Central memory CD4-positive, alpha-beta T cell (primary cell): ENCODE measurements at places on chromosomes 1 and 21.
A peak's percentile ranks its signal among the peaks of the same experiment; 100 is the strongest.

- no peak for DNase-seq
These were observed 700 bp upstream of the CACNA1S start for GRCh38 chr1:201112926-201113325.

DNA sequence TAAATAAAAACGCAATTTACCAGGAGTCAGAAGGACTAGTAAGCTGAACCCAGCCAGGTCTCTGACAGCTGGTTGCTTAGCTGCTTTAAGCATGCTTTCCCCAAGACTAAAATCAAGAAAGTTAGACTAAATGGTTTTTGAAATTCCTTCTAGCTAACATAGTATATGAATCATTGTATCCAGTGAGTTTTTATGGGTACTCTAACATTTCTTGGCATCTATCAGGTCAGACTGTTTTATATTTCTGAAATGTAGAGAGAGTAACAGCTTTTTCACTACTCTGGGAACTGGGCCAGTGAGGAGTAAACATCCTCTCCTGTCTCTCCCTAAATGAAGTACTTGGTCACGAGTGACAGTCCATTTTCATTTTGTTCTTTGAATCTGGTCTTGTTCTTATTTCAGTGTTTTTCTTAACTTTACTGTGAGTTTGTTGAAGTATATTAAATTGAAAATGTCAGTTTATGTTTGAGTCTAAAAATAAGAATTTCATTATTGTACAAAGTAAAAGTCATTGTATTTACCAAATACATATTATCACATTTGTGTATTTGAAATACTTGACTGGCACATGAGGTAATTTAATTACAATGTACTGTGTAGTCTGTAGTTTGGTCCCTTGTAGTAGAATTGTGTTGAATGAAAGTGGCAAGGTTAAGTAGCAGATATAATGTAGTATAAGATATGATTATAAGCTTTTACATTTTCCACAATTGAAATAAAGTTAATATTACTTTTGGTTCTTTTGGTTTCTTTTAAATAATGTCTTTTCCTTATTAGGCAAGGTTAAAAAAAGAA is 47.6 kb downstream of the PKN2 start:
- no peak for DNase-seq

GRCh38 chr1:24572301-24572700 is 16.4 kb downstream of the NCMAP start:
- no peak for DNase-seq

DNA sequence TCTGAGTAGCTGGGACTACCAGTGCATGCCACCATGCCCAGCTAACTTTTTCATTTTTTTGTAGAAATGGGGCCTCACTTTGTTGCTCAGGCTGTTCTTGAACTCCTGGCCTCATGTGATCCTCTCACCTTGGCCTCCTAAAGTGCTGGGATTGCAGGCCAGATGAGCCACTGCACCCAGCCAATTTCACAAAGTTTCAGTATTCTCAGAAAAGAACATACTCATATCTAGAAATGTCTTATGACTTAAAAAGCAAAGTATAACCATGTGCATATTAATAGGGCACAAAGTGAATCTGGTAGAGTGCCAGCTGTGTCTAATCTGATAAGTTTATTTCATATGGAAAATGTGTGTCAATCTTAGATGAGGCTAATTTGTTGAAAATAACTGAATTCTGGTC is 87.5 kb upstream of the CACYBP start:
- no peak for DNase-seq

GRCh38 chr1:221594576-221594975 is 147.3 kb downstream of the DUSP10 start:
- no peak for DNase-seq

DNA sequence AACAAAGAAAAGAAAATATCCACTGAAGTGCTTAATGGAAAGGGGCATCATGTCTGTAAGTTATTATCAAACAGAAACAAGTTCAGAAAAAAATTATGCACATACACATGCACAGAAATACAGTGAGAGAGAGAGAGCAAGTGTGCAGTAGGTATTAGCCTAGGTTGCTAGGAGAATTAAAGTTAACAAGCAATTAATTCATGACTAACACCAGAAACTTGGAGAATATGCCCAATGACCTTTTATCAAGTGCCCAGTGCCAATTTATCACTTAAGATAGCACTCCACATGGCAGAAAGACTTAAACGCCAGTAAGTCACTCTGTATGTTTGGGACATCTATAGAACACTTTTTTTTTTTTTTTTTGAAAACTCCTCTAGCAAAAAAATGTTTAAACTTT is 56.2 kb upstream of the SLC16A1 start:
- no peak for DNase-seq

- DNase-seq, result no peak
These were observed 17.2 kb downstream of the KRTAP10-1 start for GRCh38 chr21:44522753-44523204.

GRCh38 chr1:172638885-172639831 is 19.7 kb upstream of the FASLG start:
- DNase-seq, result peak; percentile 79

GRCh38 chr1:175221557-175222175 is 29.1 kb upstream of the KIAA0040 start:
- no peak for DNase-seq

DNA sequence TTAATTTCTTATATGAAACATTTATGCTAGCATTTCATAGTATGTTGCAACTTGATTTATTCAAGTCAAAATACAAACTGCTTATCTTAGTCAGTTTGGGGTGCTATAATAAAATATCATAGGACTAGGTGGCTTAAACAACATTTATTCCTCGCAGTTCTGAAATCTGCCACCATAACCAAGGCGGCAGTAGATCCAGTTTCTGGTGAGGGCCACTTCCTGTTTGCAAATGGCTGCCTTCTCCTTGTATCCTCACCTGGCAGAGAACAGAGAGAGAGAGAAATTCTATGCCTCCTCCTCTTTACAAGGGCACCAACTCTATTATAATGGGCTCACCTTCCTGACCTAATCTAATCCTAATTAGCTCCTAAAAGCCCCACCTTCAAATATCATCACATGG is 76.1 kb upstream of the RGS2 start:
- DNase-seq, result no peak

GRCh38 chr1:212819726-212820125 is 27.7 kb downstream of the SPATA45 start:
- DNase-seq, result no peak

DNA sequence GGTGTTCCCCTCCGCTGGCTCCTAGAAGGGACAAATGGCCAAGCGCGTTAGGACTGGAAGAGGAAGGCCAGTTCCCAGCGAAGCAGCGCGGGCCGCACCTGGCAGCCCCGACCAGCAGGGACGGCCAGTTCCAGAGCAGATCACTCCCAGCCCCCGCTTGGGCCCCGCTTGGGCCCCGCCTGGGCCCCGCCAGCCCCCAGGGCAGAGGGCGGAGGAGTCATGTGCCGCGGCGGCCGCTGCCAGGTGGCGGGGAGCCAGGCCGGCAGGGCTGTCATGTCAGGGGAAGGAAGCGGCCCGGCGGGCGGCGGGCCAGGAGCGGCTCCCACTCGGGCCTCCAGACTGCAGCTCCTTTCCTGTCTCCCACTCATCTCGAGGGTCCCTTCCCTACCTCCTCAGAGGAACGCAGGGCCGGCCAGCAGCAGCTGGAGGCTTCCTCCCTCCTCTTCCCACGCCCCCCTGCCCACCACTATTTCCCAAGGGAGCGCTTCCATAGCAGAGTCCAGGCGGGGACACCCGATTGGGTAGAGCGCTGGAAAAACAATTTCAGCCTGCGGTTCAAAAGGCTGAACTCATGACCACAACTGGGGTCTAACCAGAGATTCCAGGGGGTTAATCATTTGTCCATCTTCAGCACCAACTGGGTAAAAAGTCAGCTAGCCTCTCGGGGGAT is 16.5 kb downstream of the ZNF697 start:
- no peak for DNase-seq

- no peak for DNase-seq
These were observed 69.0 kb downstream of the LPAR3 start for GRCh38 chr1:84823991-84824390.
